ENCODE measurements at places on chromosomes 1 and 21.

DNA sequence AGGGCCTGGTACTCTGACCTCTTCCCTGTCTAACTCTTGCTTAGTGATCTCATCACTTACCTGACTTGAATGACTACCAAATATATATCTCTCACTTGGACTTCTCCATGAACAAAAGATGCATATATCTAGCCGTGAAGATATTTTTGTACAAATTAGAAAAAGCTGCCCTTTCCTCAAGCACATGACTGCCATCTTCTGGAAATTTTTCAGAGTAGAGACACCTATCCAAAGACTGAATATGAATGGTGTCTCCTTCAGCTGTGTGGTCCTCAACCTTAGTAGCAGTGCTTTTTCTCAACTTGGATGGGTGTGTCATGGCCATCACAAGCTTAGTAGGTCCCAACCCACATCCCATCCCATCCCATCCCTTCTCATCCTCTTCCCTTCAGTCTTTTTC is 142.3 kb downstream of the DNM3 start:
- DNase-seq, result no peak

DNA sequence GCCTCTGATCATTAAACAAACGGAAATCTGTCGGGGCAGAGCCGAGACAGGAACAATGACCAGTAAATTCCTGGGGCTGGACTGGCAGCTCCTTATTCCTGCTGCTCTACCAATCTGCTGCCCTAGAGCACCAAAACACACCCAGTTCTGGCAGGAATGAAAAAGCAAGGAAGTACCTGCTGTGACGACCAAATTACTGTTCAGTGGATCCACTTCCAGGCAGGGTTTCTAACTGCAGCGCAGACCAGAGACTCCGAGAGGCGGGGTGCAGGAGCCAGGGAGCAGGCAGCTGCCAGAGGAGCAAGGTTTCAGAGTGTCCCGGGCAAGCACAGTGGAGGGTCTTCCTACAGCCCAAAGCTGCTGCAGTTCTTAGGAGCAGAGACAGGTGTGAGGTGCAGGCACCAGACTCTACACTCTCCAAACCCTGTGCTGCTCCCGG is 32.4 kb downstream of the KANK4 start:
- no peak for DNase-seq

DNA sequence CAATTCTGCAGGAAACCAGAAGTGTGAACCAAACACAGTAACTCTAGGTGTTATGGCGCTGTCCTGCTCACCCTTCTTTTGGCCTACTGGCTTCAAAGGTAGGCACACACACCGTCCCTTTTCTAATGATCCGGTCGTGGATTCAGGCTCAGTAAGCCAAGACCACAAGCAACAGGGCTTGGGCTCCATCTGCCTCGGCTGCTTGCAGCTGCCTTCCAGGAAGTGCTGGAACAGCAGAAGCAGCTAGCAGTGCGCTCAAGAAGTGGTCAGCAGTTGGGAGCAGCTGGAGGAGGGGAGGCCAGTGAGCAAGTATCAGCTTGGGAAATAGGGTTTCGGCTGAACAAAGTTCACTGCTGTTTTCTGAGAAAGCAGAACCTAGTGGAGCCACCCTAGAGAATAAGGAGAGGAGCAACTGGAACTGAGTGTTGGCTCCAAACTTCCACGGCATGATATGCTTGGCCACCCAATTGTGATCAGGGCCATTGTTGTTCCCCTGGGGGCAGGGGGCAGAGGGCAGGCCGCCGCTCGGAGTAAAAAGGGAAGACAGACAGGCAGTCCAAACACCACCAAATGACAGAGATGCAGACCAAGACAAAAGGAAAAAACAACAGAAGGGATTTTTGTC is 173.4 kb downstream of the TOMM20 start:
- no peak for DNase-seq

DNA sequence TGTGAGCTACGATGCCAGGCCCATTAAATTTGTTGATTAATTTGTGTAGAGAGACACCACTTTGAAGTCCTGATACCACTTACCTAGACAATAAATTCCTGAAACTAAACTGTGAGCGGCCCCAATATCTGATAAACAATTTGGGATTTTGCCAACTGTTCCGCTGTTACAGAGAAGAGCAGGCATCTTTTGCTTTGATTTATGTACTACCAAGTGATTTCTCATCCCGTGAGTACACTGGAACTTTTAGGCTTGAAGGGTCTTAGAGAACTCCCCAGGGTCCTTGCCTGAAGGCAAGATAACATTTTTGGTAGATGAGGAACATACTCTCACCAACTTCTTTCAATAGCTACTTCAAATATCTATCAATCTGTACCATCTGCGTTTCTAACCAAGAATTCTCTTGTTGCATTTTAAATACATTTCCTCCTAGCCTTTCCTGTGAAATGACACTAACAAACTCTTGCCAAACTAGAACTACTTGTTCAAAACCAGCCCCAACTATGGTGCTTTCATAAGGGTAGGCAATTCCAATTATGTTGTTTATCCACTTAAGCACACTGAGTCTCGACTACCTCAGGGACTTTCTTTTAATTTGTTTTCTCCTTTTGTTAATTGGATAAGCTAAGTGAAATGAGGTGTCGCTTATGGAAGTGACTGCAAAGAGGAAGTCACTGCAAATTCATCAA is 23.2 kb upstream of the SLC30A1 start:
- DNase-seq, result no peak

DNA sequence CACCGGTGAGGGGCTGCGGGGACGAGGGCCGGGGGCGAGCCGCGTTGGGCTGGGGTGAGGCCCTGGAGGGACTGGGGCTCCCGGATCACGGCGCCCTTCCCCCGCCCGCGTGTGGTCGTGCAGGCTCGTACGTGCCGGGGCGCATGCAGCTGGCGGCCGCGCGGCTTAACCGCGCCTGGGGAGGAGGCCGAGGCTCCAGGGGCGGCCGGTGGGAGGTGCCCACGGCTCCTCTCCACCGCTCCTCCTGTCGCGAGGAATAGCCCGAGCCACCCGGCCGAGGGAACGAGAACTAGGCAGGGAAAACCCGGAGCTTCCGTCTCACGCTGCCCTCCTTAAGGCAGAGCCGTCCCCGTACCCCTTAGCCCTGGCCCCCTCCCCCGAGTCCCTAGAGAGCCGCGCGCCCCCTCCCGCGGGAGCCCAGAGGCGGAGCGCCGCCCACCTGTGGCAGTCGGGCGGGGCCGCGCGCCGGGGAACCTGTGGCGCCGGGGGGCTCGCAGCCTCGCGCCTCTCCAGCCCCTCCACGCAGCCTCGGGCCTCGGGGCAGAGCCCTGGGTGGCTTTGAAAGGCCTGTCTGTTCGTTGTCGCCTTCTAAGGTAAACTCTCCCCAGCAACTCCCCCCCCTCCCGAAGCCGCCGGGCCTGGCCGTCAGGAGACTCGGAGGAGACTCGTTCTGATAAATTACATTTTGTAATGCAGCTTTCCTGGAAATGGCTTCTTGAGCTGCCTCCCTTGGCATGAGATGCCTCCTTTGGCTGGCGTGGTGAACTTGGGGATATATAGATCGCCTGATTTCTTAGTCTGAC is 746 bp downstream of the AK4 start:
- peak; percentile 13 for DNase-seq
